Endothelial cell (in vitro differentiated cells): ENCODE measurements at places on chromosomes 6 and 20.

- no peak for DNase-seq
These were observed 29.1 kb upstream of the CALHM6 start for GRCh38 chr6:116431964-116432595.

DNA sequence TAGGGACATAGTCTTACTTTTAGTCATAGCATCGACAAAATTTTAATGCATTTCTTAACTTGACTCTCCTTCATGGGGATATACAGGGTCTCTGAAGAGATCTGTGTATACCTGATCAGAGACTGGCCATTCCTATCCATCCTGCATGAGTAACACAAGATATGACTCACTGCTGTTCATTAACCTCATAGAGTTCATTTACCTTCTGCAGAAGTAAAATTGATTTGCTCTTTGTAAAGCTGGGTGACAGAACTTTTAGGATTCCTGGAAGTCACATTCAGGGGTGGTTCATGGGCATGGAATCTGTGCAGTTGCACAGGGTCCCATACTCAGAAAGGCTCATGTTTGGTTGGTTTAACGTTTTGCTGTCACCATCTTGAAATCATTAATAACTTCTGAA is 53.2 kb downstream of the PDE7B start:
- DNase-seq = no peak

- DNase-seq = no peak
These were observed 95.7 kb downstream of the LY86 start for GRCh38 chr6:6683969-6684833.

- no peak for DNase-seq
These were observed 10.8 kb upstream of the FYN start for GRCh38 chr6:111884068-111884467.

DNA sequence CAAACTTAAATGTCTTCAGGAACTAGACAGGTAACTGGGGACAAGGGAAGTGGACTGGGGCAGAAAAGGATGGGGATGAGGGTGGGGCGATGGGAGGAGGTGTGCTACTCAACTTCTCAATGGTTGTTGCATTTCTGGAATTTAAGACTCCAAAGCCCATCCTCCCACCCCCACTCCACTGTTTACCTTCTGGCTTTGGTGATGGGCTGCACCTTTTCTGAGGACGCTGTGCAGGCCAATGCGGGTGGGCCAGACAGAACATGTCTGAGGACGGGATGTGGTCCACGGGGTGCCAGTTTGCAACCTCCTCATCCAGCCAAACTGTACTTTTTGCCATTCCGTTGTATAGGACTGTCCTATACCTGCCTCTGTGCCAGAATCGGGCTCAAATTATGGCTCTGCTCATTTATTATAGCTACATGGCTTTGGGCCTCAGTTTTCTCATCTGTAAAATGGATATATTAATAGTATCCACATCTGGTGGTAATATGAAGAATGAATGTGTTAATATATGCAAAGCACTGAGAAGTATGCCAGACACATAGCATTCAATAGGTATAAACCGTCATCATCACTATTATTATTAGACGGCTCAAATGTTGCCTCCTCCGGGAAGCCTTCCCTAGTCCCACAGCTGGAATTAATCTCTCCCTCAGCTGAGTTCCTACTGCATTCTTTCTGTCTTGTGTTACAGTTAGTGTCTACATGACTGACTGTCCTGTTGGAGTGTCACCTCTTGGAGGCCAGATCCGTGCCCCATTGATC is 31.0 kb upstream of the VEGFA start:
- no peak for DNase-seq

GRCh38 chr20:34522969-34523871 is 7.0 kb downstream of the DYNLRB1 start:
- DNase-seq = peak; percentile 66

DNA sequence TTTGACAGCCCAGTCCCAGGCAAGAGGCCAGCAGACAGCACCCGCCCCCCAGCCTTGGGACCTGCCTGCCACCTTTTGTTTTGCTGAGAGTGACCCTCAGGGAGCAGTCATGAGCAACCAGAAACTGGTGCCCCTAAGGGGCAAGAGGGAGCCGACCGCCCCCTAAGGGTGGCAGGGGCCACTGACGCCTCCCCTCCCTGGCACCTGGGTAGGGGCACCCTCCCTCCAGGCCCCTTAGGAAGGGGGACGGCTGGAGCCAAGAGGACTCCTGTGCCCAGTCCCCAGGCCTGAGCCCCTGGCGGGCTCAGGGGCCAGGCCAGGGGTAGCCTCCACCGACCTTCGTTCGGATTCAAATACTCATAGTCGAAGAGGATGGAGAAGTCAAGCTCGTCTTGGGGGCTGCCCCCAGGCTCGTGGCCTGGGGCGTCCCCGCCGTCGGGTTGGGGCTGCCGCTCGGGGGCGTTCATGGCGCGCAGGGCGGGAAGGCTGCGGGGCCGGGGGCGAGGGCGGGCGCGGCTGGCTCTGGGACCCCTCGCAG is 417 bp downstream of the NFATC2 start:
- DNase-seq = peak; percentile 20
